Stimulated activated CD4-positive, alpha-beta T cell treated with anti-CD3 and anti-CD28 coated beads, Interleukin-12 subunit alpha, Interleukin-12 subunit beta, amount 100 ng/mL, for 48 hours (primary cell): ENCODE measurements at places on chromosomes 12 and 14.

DNA sequence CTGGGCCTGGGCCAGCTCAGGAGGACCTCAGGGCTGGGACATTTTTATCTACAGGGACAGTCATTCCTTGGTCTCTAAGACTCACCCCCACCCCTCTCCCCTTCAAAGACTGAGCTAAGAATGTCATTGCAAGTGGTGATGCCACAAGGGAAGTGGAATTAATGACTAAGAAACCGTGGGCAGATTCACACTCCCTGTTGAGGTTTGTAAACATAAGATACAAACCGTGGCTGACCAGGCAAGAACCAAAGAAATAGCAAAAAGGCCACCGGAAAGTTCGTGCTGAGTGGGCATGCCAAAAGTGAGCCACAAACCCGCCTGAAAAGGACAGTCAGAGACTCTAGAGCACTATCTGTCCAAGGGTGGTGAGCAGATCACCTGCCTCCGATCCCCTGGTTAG lies 25.7 kb downstream of the NUAK1 start:
- DNase-seq, result peak; percentile 6

- no peak for DNase-seq
These were observed 14.3 kb upstream of the TMEM229B start for GRCh38 chr14:67502867-67503266.

GRCh38 chr12:5197131-5197530 lies 153.5 kb downstream of the KCNA5 start:
- DNase-seq, result no peak

- DNase-seq, result no peak
These were observed 8.1 kb downstream of the ARID2 start for GRCh38 chr12:45737638-45738037.

- no peak for DNase-seq
These were observed 84.3 kb downstream of the ETNK1 start for GRCh38 chr12:22709292-22709691.

GRCh38 chr12:7747246-7747645 lies at the start of gene CLEC4C:
Gene CLEC4C, minus strand, starts transcription at chr12:7747375. Its CDS starts 27 bp downstream, at chr12:7747348.
- DNase-seq, result no peak

GRCh38 chr12:56299853-56300643 lies at the start of gene CS:
Gene CS, minus strand, starts transcription at chr12:56300330. Its CDS starts 129 bp downstream, at chr12:56300201.
- peak; percentile 99 for DNase-seq

GRCh38 chr12:74847169-74847568 lies 309.5 kb downstream of the ATXN7L3B start:
- no peak for DNase-seq

DNA sequence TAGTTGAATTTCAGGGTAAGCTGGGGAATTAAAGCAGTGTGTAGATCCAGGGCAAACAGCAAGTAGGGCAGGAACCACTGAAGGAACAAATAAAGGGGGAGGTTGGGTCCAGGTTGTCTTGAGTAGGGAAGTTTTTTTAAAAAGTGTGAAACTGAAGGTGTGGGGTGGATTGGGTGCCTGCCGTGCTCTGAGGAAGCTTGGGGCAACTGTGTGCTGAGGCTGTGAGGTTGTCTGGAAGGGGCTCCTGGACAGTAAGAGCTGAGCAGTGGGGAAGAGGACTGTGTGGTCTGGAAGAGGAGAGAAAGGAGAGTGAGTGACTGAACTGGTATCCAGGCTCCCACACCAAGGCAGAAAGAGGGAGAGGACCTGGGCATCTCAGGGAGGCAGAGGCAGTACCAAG lies 10.9 kb upstream of the GPR162 start:
- DNase-seq, result no peak

DNA sequence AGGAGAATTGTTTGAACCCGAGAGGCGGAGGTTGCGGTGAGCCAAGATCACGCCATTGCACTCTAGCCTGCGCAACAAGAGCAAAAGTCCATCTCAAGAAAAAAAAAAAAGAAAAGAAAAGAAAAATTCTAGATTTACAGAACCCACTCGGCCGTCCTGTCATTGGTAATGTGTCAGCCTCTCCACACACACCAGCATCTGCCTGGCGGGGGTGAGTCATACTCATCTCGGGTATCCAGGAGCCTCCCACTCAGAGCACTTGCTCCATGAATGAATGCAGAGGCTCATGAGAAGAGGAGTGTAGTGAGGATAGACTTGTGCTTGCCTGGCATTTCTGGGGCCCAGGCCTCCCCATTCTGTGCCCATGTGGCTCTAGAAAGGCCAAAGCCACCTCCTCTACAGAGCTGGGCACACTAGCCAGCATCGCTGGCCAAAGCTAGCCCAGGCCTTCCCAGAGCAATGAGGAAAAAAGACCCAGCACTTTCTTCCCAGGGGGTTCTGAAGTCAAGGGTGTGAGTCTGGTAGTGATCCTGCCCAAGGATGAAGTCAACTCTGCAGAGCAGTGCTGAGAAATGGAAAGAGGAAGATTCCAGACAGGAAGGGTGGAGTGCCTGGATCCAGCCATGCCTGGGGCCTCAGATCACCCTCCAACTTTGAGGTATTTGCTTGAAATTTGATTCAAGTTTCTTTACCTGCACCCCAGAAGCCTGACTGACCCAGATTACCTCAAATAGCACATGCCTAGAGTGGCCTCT lies 31.2 kb upstream of the KLC1 start:
- no peak for DNase-seq

DNA sequence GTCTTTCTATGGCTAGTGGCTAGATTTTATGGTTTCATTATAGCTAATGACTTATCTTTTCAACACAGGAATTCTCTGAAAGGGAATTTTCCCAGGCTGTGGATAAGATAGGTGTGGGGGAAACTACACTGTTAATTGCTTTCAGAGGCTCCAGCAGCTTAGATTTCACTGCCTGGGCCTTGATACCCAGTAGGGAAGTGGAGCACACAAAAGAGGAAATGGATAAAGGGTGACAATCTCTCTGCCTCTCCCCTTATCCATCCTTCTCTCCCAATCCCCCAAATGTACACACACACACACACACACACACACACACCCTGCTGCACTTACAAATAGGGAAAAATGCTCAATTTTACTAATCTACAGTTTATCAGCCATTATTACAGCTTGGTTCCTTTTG lies 19.1 kb downstream of the SIX4 start:
- DNase-seq, result no peak

DNA sequence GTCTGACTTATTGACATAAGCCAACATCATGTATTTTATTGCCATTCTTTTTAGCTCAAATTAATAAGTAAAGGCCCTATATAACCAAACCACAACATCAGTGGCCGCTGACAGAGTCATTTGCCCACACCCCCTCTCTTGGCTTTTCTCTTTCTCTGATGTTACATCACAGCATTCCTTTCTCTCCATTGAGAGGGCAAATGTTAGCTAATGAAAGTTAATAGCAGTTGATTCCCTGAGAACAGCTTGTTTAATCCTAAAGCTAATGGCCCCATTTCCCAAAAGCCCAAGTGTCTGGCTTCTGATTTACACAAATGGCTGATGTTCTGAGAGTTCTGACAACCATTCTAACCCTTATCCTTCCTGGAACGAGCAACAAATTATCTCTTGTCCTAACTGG lies 308.8 kb downstream of the SNAPC1 start:
- no peak for DNase-seq

GRCh38 chr12:107992870-107993451 lies 136.1 kb upstream of the WSCD2 start:
- no peak for DNase-seq

GRCh38 chr12:92369636-92370035 lies 224.0 kb upstream of the BTG1 start:
- DNase-seq, result no peak

- DNase-seq, result no peak
These were observed 108.8 kb downstream of the VEZT start for GRCh38 chr12:95326445-95326844.
